OCI-LY7 (cell line): ENCODE measurements at places on chromosomes 4 and X.
A peak's percentile ranks its signal among the peaks of the same experiment; 100 is the strongest.

- peak; percentile 42 for DNase-seq
These were observed 1.6 kb downstream of the PRICKLE3 start for GRCh38 chrX:49184294-49185281.

- no peak for DNase-seq
These were observed 13.5 kb upstream of the GEMIN8 start for GRCh38 chrX:14043209-14043608.

DNA sequence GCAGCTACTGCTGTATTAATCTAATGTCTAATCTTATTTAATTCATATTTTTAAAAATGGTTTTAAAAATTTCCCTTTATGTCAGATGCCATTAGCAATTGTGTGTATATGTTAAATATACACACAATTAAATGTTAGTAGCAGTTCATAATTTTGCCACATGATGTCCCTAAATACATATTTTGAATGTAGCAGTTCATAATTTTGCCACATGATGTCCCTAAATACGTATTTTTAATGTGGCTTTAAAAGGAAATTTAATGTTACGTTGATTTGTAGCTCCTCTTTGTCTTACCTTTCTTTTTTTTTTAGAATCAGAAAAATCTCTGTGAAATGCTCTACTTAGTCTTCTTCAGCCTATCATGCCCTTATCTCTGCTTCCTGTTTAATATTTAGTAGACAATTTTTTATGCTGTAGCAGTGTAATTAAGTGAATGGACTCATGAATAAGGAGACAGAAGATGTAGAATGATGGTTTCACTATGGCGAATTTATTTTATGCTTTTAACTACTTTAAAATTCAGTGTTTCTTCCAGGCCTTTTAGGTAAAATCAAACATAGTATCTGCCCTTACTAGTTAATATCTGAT is 26.1 kb downstream of the RBM46 start:
- peak; percentile 49 for DNase-seq

GRCh38 chr4:28177641-28178040 is 1317.0 kb downstream of the STIM2 start:
- DNase-seq = no peak

- no peak for DNase-seq
These were observed 19.7 kb downstream of the GAB3 start for GRCh38 chrX:154731184-154731583.
